Stimulated activated naive B cell treated with anti-CD40 and anti-IgM and Interleukin-4, amounts not matched to agents 10 μg/mL and 1 μg/mL and 100 μg/mL, for 72 hours (primary cell): ENCODE measurements at places on chromosomes 3 and 15.

- H3K4me3 ChIP-seq, result no peak overlapping the region
- H3K27ac ChIP-seq, result no peak overlapping the region
- no peaks in the 10 kb centered on the region for H3K4me1 ChIP-seq
- H3K36me3 ChIP-seq, result no peaks in the 10 kb centered on the region
Observed at GRCh38 chr3:179902061-179902460, 134.7 kb downstream of the PEX5L start.

GRCh38 chr3:86951322-86951721 is 39.6 kb downstream of the VGLL3 start:
- H3K27me3 ChIP-seq, result no peaks in the 10 kb centered on the region
- H3K4me1 ChIP-seq, result no peaks in the 10 kb centered on the region
- no peak overlapping the region for H3K27ac ChIP-seq
- no peak overlapping the region for H3K4me3 ChIP-seq

GRCh38 chr3:123953735-123954134 is 7.3 kb downstream of the CCDC14 start:
- H3K27ac ChIP-seq, result no peak overlapping the region
- H3K4me3 ChIP-seq, result no peak overlapping the region
- peaks cover 24% of the 10 kb centered on the region for H3K36me3 ChIP-seq

DNA sequence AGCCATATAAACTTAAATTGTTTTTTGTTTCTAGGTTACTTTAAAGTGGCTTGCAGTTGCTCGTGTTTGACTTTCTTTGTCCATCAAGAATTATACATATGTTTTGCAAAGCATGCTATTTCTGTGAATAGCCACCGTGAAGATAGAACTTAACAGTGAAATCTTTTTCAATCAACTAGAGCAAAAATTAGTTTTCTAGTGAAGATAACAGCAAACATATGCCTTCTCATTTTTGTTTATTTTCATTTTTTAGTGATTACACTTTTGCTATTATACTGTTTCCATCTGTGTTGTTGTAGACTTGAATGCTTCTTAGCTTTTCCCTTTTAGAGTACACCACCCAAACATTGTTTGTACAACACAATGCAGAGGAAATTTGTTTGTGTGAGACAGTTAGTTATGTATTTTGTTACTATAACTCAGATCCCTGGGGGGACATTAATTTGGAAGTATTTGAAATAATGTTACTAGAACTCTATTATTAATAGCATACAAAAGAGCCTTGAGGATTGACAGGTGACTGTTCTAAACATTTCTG is 62.8 kb downstream of the CRYBG3 start:
- H3K27me3 ChIP-seq, result no peaks in the 10 kb centered on the region
- no peak overlapping the region for H3K27ac ChIP-seq
- no peaks in the 10 kb centered on the region for H3K4me1 ChIP-seq
- H3K4me3 ChIP-seq, result no peak overlapping the region
- DNase-seq, result no peak
- H3K36me3 ChIP-seq, result no peaks in the 10 kb centered on the region

DNA sequence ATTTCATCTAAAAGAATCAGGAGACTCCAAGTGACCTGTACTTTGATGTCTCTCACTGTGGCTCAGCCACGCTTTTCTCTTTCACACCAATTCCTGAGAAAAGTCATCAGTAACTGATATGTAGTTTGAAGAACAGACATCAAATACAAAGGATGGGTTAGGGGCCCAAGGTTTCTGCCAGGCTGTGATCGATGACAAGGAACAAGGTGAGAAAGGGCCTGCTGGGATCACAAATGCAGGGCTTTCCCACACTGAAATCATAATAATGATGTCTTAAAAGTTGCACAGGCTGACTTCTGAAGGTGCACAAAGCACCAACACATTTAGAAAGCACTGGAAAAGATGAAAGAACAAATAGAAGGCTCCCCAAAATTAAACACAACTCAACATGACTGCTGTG is 396.9 kb downstream of the MAGI1 start:
- H3K27me3 ChIP-seq, result no peaks in the 10 kb centered on the region
- no peak overlapping the region for H3K27ac ChIP-seq
- DNase-seq, result no peak
- H3K4me1 ChIP-seq, result no peaks in the 10 kb centered on the region
- H3K4me3 ChIP-seq, result no peak overlapping the region

GRCh38 chr3:133804896-133805295 is 719 bp upstream of the SRPRB start:
- peaks cover 17% of the 10 kb centered on the region for H3K27me3 ChIP-seq
- no peak for DNase-seq
- H3K36me3 ChIP-seq, result no peaks in the 10 kb centered on the region

DNA sequence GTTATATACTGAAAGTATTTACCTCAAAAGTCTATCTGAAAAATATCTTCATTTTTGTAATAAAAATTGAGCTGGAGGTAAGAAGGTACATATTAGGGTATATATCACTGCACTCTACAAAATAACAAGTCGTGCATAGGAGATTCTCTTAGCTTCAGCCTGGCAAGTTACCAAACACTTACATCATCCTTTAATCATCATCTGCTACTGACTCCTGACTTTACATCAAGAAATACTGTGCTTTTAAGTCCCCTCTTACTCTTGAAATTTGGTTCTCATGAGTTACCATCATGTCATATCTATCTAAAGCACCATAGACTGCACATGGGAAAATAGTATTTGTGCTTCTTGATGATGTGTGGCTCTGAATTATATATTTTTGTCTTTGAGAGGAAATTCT is 50.8 kb downstream of the LYSMD4 start:
- peaks cover 81% of the 10 kb centered on the region for H3K36me3 ChIP-seq
- H3K4me3 ChIP-seq, result no peak overlapping the region
- H3K27me3 ChIP-seq, result no peaks in the 10 kb centered on the region
- peaks cover 14% of the 10 kb centered on the region for H3K4me1 ChIP-seq
- peak overlapping the region; percentile 80 for H3K27ac ChIP-seq

DNA sequence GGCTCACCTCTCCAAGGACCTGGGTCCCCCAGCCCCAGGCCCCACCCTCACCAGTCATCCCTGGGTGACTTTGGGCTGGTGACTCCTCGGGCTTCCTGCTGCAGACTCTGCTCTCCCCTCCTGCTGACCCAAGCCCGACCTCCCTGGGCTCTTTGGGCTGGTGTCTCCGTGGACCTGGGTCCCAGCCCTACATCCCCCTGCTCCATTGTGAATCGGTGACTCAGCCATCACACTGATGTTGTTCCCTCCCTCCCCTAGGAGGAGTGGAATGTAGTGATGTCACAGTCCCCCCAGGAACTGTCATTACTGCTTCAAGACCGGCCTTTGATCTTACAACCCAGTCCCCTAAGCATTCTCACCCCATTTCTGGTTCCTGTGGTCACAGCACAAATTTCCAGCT is 83.7 kb downstream of the ADAMTS7 start:
- H3K27me3 ChIP-seq, result peaks cover 6% of the 10 kb centered on the region
- H3K4me1 ChIP-seq, result peaks cover 2% of the 10 kb centered on the region
- no peak overlapping the region for H3K27ac ChIP-seq
- no peak for DNase-seq
- no peak overlapping the region for H3K4me3 ChIP-seq

- no peaks in the 10 kb centered on the region for H3K4me1 ChIP-seq
- H3K27ac ChIP-seq, result no peak overlapping the region
- no peak overlapping the region for H3K4me3 ChIP-seq
- H3K36me3 ChIP-seq, result no peaks in the 10 kb centered on the region
Observed at GRCh38 chr3:189516039-189516438, 115.2 kb upstream of the TP63 start.

- DNase-seq, result no peak
- H3K4me3 ChIP-seq, result no peak overlapping the region
- no peak overlapping the region for H3K27ac ChIP-seq
Observed at GRCh38 chr15:86840996-86841395, 761.3 kb downstream of the AGBL1 start.

DNA sequence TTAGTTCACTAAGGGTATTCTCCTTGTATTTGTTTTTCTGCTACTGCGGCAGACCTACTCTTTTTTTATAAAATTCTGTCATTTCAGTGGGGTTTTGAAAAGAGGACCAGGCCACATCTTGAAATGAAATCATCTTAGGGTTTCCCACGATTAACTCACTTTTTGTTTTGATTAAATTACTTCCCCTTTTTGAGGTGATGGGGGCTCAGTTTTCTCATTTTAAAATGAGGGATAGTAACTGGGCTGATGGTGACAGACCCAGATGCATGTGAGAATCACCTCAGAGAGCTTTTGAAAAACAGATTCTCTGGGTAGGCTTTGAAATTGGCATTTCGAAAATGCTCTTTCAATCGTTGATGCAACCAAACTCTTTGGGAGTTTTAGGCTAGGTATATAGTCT is 24.2 kb downstream of the UBE2Q2 start:
- no peak for DNase-seq
- peak overlapping the region; percentile 89 for H3K27ac ChIP-seq
- H3K36me3 ChIP-seq, result peaks cover 16% of the 10 kb centered on the region
- H3K4me1 ChIP-seq, result peaks cover 19% of the 10 kb centered on the region
